Right hindlimb (tissue), 1 donor: ENCODE measurements at places on chromosomes 7 and 10.
A peak's percentile ranks its signal among the peaks of the same experiment; 100 is the strongest.

DNA sequence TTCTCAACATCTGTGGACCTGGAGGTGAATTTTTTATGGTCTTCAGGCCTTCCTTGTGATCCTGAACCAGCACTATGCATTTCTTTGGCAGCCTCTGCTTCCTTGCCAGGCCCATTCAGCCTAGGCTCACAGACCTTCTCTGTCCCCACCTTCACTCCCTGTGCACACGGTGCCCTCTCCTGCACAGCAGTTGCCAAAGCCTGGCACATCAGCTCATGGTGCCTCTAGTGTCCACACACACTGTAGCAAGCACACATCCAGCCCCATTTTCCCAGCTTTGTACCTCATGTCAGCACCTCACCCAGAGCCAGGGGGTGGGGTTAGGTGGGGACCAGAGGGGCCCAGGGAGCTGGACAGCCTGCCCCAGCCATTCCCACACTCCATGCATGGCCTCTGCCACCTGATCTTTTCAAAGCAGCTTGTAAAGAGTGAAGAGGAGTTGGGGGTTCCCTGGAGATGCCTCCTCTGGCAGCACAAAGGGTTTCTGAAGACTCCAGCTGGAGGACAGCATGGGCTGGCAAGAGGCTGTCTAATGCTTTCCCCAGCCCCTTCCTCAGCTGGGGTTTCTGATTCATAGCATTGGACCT, 57.9 kb upstream of the TMEM72 start:
- peak; percentile 48 for DNase-seq

DNA sequence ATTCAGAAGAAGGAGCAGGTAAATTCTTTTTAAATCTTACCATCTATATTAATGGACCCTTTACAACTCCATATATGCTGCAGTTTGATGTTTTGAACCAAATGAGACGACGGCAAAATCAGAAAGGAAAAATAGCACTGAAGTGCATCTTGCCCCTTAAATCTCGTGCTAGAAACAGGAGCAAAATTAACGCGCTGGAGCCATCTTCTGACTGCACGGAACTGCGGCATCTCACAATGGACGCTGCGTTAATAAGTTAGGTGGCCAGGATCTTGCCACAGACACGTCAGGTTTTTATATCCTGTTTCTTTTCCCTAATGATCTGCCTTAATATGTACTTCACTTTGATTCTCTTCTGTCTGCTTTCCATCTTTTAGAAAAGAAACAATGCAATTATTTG, 354.5 kb downstream of the TFEC start:
- peak; percentile 43 for DNase-seq

GRCh38 chr10:132155723-132156381, 30.9 kb upstream of the DPYSL4 start:
- no peak for DNase-seq

GRCh38 chr10:74813381-74814259, 12.8 kb upstream of the KAT6B start:
- no peak for DNase-seq

DNA sequence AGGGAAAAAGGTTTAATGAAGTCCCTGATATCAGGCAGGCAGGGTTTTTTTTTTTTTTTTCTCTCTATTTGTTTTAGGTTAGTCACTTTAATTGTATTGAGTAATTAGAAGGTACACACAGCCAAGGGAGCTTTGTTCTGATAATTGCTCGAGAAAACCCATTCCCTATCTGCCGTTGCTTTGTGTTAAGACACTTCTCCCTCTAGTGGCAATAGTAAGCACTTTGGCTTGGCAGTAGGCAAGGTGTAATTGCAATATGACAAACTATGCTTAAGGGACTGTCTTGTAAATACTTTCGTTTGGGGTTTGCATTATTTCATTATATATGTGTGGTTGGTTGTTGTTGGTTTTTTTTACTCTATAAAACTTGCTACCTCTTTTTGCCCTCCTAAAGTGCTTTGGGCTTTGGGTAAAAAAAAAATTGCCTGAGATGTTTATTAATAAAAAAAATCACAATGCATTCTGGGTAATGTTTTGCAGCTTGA, 113.4 kb downstream of the BTRC start:
- DNase-seq, result no peak

- DNase-seq, result no peak
Measured at GRCh38 chr7:40156988-40157387, 22.2 kb downstream of the SUGCT start.

- DNase-seq, result peak; percentile 81
Measured at GRCh38 chr10:129972145-129972965, 8.3 kb upstream of the EBF3 start.

DNA sequence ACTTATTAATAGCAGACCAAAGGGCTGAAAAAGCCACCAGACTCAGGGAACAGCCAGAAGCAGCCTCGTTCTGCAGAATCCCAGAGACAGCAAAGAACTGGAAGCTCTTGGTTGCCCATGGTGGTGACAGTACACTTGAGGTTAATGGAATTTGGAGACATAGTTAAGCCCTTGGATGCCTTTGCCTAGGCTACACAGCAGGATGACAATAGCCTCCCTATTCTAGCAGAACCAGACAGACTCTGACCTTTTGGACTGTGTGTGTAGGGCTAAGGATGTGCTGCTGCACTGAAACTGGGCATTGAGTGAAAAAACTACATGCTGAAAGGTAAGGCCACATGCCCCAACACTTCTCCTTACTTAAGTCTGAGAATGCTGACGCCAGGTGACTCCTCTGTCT, 22.7 kb downstream of the OTUD1 start:
- DNase-seq, result no peak
